ENCODE measurements at places on chromosomes 5 and 9. TPM values are rescaled to one million over a fixed set of nuclear protein-coding genes. Genes with fewer than 3 reads are reported as not detected.

TRAF1 gene
- total RNA-seq, result 115 TPM

FOXI1 gene
- not detected for total RNA-seq

GBGT1 gene
- total RNA-seq, result 49.5 TPM

REEP5 gene
- 44.5 TPM for total RNA-seq

BAAT gene
- total RNA-seq, result not detected

FOXD4L4 gene
- total RNA-seq, result 0.29 TPM

IRX4 gene
- total RNA-seq, result not detected

GDF9 gene
- 0.39 TPM for total RNA-seq

MAN1B1 gene
- 33.6 TPM for total RNA-seq

BTNL3 gene
- total RNA-seq, result not detected

GABRA1 gene
- total RNA-seq, result not detected

CEL gene
- 0.64 TPM for total RNA-seq

DDX4 gene
- not detected for total RNA-seq

SLC35D2 gene
- 9.3 TPM for total RNA-seq

ECSCR gene
- total RNA-seq, result not detected

SH3TC2 gene
- not detected for total RNA-seq

GLRA1 gene
- total RNA-seq, result not detected

KIF20A gene
- 0.40 TPM for total RNA-seq

PRRX2 gene
- not detected for total RNA-seq

NCS1 gene
- 0.24 TPM for total RNA-seq

GABRA6 gene
- total RNA-seq, result not detected

TMEM171 gene
- not detected for total RNA-seq

DNAJC18 gene
- total RNA-seq, result 9.6 TPM

PTGDS gene
- not detected for total RNA-seq

IL31RA gene
- not detected for total RNA-seq

S1PR3 gene
- not detected for total RNA-seq

CDX1 gene
- not detected for total RNA-seq

DMRTA1 gene
- not detected for total RNA-seq

RASEF gene
- not detected for total RNA-seq

TNFSF8 gene
- total RNA-seq, result 0.69 TPM
